ENCODE measurements at places on chromosomes 3 and 15.

DNA sequence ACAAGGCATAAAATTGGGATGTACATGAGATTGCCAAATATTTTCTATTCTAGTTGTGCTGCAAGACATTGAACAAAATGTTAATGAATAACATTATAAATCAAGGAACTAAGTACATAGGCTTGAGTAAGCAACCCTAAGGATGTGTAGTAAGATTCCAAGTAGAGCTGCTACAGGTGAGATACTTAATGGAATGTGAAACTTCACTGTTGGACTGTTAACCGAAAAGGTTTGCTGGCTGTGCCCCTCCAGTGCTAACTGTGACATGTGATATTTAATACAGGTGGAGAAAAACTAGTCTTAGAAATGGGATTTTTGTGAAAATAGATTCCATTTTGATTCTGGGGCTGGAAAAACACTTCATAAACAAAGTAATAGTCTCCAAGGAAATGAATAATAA is 52.4 kb downstream of the TSC22D2 start:
- no peak for DNase-seq

DNA sequence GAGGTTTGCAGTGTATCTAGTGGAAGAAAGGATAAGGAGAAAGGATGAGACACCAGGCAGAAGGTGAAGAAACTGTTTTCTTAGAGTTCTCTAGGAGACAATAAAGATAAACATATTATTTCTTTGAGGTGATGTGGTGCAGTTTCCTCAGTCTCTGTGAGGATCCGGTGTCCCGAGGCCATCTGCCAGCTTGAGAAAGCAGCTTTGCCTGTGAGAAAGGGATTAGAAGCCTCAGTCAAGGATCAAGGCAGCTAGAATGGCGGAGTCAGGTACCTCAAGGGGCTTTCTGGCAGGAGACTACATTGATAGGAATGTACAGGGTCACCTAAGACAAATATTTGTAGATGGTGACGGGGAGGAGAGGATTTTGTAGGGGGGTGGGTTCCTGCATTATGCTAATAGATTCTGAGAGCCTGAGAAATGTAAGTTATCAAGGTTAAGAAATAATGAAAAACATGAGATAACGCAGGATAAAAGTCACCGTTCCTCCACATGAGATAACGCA is 103.9 kb upstream of the MB21D2 start:
- DNase-seq = no peak

GRCh38 chr3:138684396-138684795 is 75.8 kb downstream of the FAIM start:
- no peak for DNase-seq

GRCh38 chr3:38315488-38316230 is 30.9 kb upstream of the XYLB start:
- no peak for DNase-seq

DNA sequence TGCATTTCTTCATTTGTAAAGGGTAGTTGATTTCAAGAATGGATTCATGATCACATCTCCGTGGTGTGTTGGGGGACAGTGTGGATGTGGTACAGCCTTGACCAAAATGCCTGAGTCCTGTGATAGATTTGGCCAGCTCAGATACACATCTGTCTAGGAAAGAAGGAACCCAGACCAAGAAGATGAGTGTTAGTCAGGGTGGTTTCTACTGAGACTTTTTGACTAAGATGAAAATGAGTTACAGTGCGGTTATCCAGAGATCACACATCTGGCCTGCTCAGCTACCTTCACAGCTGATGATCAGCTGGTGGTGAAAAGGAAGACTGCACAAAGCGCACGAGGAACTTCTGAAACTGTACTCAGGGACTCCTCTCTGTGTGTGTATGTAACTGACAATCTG is 68.0 kb downstream of the FNDC3B start:
- DNase-seq = no peak

DNA sequence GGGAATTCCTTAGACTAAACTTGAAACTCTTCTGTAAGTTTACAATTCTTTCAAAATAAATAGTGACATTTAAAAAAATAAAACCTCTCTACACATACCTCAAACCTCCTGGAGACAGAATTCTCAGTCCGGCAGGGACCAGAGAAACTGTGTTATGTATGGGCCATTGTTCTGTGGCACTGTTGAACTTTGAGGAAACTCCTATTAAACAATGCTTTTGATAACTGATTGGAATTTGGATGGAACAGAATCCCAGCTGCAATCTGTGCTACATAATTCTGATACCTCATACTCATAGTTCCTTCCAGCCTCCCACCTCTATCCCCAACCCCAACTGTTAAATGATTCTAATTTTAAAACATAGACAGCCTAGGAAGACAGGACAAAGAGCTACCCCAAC is 85.0 kb downstream of the TM4SF4 start:
- no peak for DNase-seq

GRCh38 chr3:10440684-10441083 is 64.7 kb downstream of the ATP2B2 start:
- no peak for DNase-seq

DNA sequence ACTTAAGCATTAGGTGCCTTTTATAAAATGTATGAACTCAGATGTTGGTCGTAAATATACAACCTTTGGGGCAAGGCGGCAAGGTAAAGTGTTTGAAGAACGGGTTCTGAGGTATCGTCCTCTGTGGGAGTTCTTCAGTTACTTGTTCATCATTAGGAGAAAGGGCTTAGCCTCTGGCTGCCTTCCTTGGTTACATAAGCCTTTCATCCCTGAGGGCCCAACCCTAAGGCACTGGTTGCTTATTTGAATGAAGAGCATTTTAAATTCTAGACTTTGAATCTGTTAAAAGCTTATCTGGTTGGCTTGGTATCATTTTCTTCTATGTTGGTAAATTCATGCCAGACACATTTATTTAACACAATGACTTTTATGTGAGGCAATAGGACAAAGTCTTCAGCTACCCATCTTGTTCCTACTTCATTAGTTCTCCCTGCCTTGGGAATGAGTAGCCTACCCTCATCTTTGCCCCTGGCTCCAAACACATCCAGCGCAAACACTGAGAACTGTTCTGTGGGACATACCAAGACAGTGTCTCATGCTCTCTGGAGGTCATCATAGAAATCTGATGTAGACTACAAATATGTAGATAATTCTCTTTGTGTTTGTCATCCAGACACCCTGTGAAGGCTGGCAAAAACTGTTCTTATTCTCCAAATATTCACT is 12.4 kb upstream of the CCDC80 start:
- no peak for DNase-seq
